Activated CD8-positive, alpha-beta T cell treated with anti-CD3 and anti-CD28 coated beads, Interleukin-2, amount 10 ng/mL, durations not matched to agents 7 days and 5 days (primary cell): ENCODE measurements at places on chromosomes 3 and 15. TPM values are rescaled to one million over a fixed set of nuclear protein-coding genes. Genes with fewer than 3 reads are reported as not detected.

Gene NR2E3
- not detected for total RNA-seq

Gene SPINT1
- total RNA-seq = 3.1 TPM

Gene BOC
- not detected for total RNA-seq

DNA sequence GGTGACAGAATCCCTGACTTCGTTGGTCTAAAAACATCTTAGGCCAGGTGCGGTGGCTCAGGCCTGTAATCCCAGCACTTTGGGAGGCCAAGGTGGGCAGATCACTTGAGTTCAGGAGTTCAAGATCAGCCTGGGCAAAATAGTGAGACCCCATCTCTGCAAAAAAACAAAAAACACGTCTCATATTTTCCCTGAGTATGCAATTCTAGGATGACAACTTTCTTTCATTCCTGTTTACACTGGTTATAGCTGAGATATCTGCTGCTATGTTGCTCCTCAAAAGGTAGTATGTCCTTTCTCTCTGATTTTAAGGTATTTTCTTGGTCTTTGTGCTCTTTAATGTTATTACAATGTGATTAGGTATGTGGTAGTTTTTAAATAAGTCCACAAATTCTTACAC is 39.3 kb downstream of the PTH1R start:
- peaks cover 16% of the 10 kb centered on the region for H3K4me1 ChIP-seq
- no peak for DNase-seq
- H3K36me3 ChIP-seq = peaks cover 57% of the 10 kb centered on the region
- H3K4me3 ChIP-seq = no peak overlapping the region
- H3K27me3 ChIP-seq = no peaks in the 10 kb centered on the region

Gene ALDH1A2
- not detected for total RNA-seq

GRCh38 chr3:66038726-66039589 is at the start of gene MAGI1:
MAGI1 (minus strand) TSS chr3:66038918; CDS start chr3:66038308, 610 bp downstream.
- H3K4me3 ChIP-seq = peak within 1 kb of the TSS; percentile 77
- peaks cover 56% of the 10 kb centered on the region for H3K27me3 ChIP-seq
- peaks cover 11% of the 10 kb centered on the region for H3K4me1 ChIP-seq

GRCh38 chr3:2993736-2994135 is 116.4 kb downstream of the IL5RA start:
- no peaks in the 10 kb centered on the region for H3K36me3 ChIP-seq
- no peak overlapping the region for H3K27ac ChIP-seq
- peaks cover 3% of the 10 kb centered on the region for H3K27me3 ChIP-seq
- H3K4me1 ChIP-seq = peaks cover 2% of the 10 kb centered on the region
- DNase-seq = no peak
- no peak overlapping the region for H3K4me3 ChIP-seq

Gene AMOTL2
- not detected for total RNA-seq

GRCh38 chr15:39581242-39581792 is 438 bp downstream of the THBS1 start:
- H3K36me3 ChIP-seq = no peaks in the 10 kb centered on the region
- H3K4me3 ChIP-seq = peak overlapping the region; percentile 66
- peaks cover 49% of the 10 kb centered on the region for H3K27me3 ChIP-seq

DNA sequence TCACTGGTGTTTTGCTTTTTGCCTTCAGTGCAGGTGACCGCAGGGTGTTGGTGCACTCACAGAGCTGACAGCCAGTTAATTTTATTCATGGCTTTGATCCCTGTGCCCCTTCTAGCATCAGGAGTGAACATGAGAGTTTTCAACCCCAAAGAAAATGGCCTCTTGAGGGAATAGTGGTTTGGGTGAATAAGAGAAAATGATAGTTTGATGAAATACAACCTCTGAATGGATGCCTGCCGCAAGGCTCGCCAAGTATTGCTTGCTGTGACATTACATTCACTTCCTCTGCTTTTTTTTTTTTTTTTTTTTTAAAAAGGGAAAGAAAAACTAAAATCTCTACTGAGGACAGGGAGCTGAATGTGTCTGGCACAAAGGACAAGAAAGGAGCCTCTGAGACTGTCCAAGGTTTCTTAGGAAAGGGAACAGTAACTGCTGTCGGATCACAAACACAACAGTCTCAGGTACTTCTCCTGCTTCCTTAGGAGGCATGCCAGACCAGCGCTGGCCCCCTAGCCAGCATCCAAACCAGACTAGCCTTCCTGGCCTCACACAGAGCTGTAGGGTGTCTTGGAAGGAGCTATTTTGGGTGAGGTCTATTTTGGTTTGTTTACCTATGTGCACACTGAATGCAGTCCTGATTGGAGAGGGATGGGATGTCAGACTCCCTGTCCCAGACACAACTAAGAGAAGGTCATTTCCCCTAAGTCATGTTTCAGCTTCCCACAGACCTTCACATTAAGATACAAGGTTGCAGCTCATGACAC is 29.0 kb downstream of the CCDC80 start:
- H3K27ac ChIP-seq = no peak overlapping the region
- DNase-seq = no peak
- no peaks in the 10 kb centered on the region for H3K4me1 ChIP-seq
- peaks cover 15% of the 10 kb centered on the region for H3K27me3 ChIP-seq
- no peaks in the 10 kb centered on the region for H3K36me3 ChIP-seq

- H3K27me3 ChIP-seq = peaks cover 18% of the 10 kb centered on the region
- no peak overlapping the region for H3K27ac ChIP-seq
- no peaks in the 10 kb centered on the region for H3K36me3 ChIP-seq
- DNase-seq = no peak
- H3K4me3 ChIP-seq = no peak overlapping the region
Measured at GRCh38 chr3:142896996-142897395, 8.1 kb upstream of the PCOLCE2 start.

- peaks cover 3% of the 10 kb centered on the region for H3K36me3 ChIP-seq
- peak overlapping the region; percentile 75 for H3K27ac ChIP-seq
- peaks cover 65% of the 10 kb centered on the region for H3K4me1 ChIP-seq
- DNase-seq = no peak
- H3K27me3 ChIP-seq = no peaks in the 10 kb centered on the region
Measured at GRCh38 chr3:71308836-71309235, 274.7 kb downstream of the FOXP1 start.

- no peak for DNase-seq
- H3K4me1 ChIP-seq = peaks cover 70% of the 10 kb centered on the region
- H3K36me3 ChIP-seq = peaks cover 23% of the 10 kb centered on the region
Measured at GRCh38 chr3:108292905-108293328, 3.4 kb upstream of the HHLA2 start.

- no peak overlapping the region for H3K27ac ChIP-seq
- no peaks in the 10 kb centered on the region for H3K27me3 ChIP-seq
- no peak overlapping the region for H3K4me3 ChIP-seq
- no peaks in the 10 kb centered on the region for H3K4me1 ChIP-seq
- DNase-seq = no peak
- H3K36me3 ChIP-seq = no peaks in the 10 kb centered on the region
Measured at GRCh38 chr3:178699810-178700209, 163.6 kb downstream of the KCNMB2 start.

Gene TMEM89
- total RNA-seq = not detected

GRCh38 chr3:81592101-81592500 is 169.3 kb downstream of the GBE1 start:
- no peak overlapping the region for H3K4me3 ChIP-seq
- DNase-seq = no peak
- H3K27me3 ChIP-seq = no peaks in the 10 kb centered on the region
- peaks cover 8% of the 10 kb centered on the region for H3K36me3 ChIP-seq
- H3K4me1 ChIP-seq = no peaks in the 10 kb centered on the region

GRCh38 chr3:105459566-105460290 is 93.0 kb downstream of the ALCAM start:
- no peaks in the 10 kb centered on the region for H3K36me3 ChIP-seq
- no peak overlapping the region for H3K27ac ChIP-seq
- H3K4me1 ChIP-seq = no peaks in the 10 kb centered on the region
- H3K27me3 ChIP-seq = peaks cover 6% of the 10 kb centered on the region

- DNase-seq = no peak
- H3K27me3 ChIP-seq = no peaks in the 10 kb centered on the region
- H3K36me3 ChIP-seq = no peaks in the 10 kb centered on the region
Measured at GRCh38 chr3:147529551-147529950, 120.4 kb downstream of the ZIC1 start.

GRCh38 chr3:71142441-71143161 is 440.9 kb downstream of the FOXP1 start:
- no peak overlapping the region for H3K27ac ChIP-seq
- peaks cover 6% of the 10 kb centered on the region for H3K4me1 ChIP-seq
- no peak for DNase-seq
- peaks cover 9% of the 10 kb centered on the region for H3K36me3 ChIP-seq
- no peak overlapping the region for H3K4me3 ChIP-seq

Gene DPPA2
- not detected for total RNA-seq

Gene CSPG4
- total RNA-seq = not detected

Gene MUC20
- 1.7 TPM for total RNA-seq

GRCh38 chr15:76565366-76565765 is 228.8 kb downstream of the ISL2 start:
- H3K27ac ChIP-seq = no peak overlapping the region
- DNase-seq = no peak
- no peaks in the 10 kb centered on the region for H3K4me1 ChIP-seq
- H3K4me3 ChIP-seq = no peak overlapping the region
- H3K36me3 ChIP-seq = peaks cover 3% of the 10 kb centered on the region
- no peaks in the 10 kb centered on the region for H3K27me3 ChIP-seq

DNA sequence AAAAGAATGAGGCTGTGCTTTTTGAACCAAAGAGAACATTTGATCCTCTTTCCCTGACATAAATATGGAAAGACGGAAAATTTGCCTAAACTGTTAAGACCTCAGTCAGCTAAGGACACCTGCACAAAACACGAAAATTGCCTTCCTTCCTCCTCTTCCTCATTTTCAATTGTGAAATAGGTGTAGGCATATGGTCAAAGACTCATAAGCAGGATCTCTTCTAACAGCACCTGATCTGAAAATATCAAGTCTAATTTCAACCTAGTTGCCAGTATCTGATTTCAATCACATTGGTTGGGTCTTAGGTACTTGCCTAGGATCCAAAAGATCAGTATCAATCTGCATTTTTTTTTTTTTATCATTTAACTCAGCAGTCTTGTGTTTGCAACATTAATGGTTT is 215.7 kb upstream of the SLC2A2 start:
- H3K27me3 ChIP-seq = no peaks in the 10 kb centered on the region
- no peaks in the 10 kb centered on the region for H3K4me1 ChIP-seq
- H3K36me3 ChIP-seq = peaks cover 2% of the 10 kb centered on the region
- no peak for DNase-seq

Gene LSAMP
- total RNA-seq = not detected

Gene ARL8B
- total RNA-seq = 41.0 TPM

GRCh38 chr3:117572786-117573185 is 863.2 kb downstream of the TUSC7 start:
- DNase-seq = no peak
- H3K36me3 ChIP-seq = no peaks in the 10 kb centered on the region
- H3K27ac ChIP-seq = no peak overlapping the region
- H3K4me3 ChIP-seq = no peak overlapping the region
- no peaks in the 10 kb centered on the region for H3K4me1 ChIP-seq

DNA sequence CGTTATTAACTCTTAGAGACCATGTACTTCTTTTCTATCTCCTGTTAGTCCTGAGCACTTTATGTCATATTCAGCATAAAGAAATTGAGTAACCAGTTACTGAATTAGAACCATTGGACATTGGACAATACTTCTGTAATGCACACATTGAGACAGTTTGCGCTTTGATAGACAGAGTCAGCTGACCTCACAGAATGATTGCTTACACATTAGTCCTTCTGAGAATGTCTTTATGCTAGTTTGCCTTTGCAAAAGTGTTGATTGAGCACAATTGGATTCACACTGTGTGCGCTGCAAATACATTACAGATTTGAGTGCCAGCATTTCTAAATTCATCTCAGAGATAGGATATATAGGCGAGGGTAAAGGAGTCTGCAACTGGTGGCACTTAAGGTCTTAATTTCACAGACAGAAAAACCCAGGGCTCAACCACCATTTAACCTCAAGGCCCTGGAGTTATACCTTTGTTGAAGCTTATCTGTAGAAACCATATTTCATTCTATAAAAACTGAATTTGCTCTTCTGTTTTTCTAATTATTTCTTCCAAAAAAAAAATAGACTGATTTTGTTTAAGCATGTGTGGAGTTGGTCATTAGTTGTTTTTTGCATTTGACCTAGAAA is 3.8 kb downstream of the SERPINI1 start:
- H3K36me3 ChIP-seq = no peaks in the 10 kb centered on the region
- no peak overlapping the region for H3K27ac ChIP-seq
- H3K27me3 ChIP-seq = no peaks in the 10 kb centered on the region
- peaks cover 16% of the 10 kb centered on the region for H3K4me1 ChIP-seq

GRCh38 chr3:98589331-98590036 is 3.9 kb downstream of the CPOX start:
- H3K36me3 ChIP-seq = peaks cover 75% of the 10 kb centered on the region
- no peak for DNase-seq
- H3K4me3 ChIP-seq = peak overlapping the region; percentile 21
- H3K27me3 ChIP-seq = no peaks in the 10 kb centered on the region

GRCh38 chr3:34387826-34388564 is 589.6 kb downstream of the PDCD6IP start:
- H3K27me3 ChIP-seq = no peaks in the 10 kb centered on the region
- H3K4me3 ChIP-seq = no peak overlapping the region

Gene KNSTRN
- total RNA-seq = 71.1 TPM

Gene KCNH8
- total RNA-seq = not detected

- peak; percentile 79 for DNase-seq
- H3K27ac ChIP-seq = no peak overlapping the region
- H3K36me3 ChIP-seq = no peaks in the 10 kb centered on the region
- H3K4me1 ChIP-seq = peaks cover 8% of the 10 kb centered on the region
Measured at GRCh38 chr3:108153451-108153981, 62.7 kb upstream of the CD47 start.

Gene UBE2Q2
- 28.2 TPM for total RNA-seq

Gene CPN2
- total RNA-seq = not detected

DNA sequence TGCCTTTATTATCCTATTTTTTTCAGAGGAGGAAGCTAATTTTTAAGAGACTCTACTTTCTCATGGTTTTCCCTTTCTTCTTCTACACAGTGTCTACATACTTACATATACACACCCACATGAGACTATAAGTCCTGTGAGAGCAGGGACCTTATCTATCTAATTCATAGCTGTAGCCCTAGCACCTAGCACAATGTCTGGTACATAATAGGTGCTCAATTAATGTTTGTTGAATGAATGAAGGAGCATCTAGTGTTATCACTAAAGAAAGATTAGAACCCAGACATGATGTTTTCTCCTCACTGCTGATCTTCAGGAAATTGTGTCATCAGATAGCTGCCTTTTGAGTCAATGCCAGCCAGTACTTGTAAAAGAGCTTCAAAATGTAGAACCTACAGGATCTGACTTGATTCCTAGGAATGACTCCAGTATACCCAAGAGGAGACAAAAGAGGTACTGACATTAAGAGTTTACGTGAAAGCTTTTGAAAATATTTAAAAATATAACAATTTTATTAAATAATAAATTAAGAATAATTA is 2.5 kb downstream of the SCG5 start:
- H3K36me3 ChIP-seq = peaks cover 52% of the 10 kb centered on the region
- no peak overlapping the region for H3K4me3 ChIP-seq
- no peak overlapping the region for H3K27ac ChIP-seq
- no peaks in the 10 kb centered on the region for H3K27me3 ChIP-seq
- DNase-seq = no peak

- peaks cover 15% of the 10 kb centered on the region for H3K27me3 ChIP-seq
- no peaks in the 10 kb centered on the region for H3K36me3 ChIP-seq
- no peaks in the 10 kb centered on the region for H3K4me1 ChIP-seq
- no peak overlapping the region for H3K27ac ChIP-seq
Measured at GRCh38 chr3:149588909-149589308, 68.9 kb downstream of the WWTR1 start.
